Amniotic epithelial cell (primary cell): ENCODE measurements at places on chromosomes 1 and 21.

DNA sequence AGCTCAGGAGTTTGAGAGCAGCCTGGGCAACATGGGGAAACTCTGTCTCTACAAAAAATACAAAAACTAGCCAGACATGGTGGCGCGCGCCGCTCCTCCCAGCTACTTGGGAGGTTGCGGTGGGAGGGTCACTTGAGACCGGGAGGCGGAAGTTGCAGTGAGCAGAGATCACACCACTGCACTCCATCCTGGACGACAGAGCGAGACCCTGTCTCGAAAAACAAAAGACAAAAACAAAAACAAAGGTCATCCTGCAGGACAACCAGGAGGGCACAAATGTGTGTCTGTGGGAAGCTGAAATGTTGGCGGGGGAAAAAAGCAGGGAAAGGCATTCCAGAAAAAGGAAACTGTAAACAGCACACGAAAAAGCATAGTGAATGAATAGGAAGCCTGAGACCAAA is 104.1 kb upstream of the HNRNPU start:
- DNase-seq: no peak

- peak; percentile 17 for DNase-seq
Measured at GRCh38 chr1:163528710-163529348, 207.1 kb downstream of the NUF2 start.

DNA sequence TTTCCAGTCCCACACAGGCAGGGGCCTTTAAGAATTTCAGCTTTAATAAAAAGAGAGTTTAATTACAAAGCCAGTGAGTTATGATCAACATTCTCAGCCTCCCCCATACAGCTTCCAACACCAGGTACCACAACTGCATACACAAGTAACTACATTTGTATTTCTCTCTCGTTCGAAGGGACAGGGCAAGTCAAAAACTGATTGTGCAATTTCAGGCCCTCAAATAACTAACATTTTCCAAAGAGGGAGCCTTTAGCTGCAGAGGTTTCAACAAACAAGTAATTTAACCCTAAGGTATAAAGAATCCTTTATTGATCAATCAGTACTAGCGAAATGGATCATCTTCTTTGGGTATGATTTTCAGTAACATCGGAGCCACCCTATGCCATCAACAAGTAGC is 142.4 kb downstream of the ZNF281 start:
- DNase-seq: no peak

- DNase-seq: no peak
Measured at GRCh38 chr21:36080386-36080785, 10.6 kb downstream of the CBR1 start.

- DNase-seq: no peak
Measured at GRCh38 chr21:16873176-16873575, 639.7 kb upstream of the CXADR start.

DNA sequence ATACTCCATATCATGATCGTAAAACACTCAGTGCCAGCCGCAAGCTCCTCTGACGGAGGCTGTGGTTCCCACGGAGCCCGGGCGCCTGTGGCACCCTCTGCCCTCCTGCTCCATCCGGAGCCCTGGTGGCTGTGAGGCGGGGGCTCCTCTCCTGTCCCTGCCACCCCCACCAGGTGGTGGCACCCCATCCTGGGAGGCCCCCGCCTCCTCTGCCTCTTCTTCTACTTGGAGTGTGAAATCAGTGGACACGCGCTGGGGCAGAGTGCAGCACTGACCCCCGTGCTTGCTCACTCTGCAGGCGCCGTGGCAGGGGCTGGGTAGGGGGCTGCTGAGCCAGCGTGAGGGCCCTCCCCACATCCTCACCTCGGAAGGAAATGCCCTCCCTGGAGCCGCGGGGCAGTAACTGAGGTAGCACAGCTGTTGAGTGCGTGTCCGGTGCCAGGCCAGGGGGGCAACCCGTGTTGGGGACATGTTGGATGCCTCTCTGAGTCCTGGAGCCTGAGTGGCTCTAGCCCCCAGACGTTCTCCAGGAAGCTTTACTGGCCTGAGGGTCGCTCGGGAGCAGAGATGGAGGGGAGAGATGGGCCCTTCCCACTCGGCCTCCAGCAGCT is 58.7 kb upstream of the ABCG1 start:
- DNase-seq: no peak
